ENCODE measurements at places on chromosomes 3 and 15.

GRCh38 chr3:14537590-14538450 is 2.3 kb downstream of the GRIP2 start:
- DNase-seq: no peak

GRCh38 chr3:132421832-132422231 is 4.5 kb downstream of the DNAJC13 start:
- no peak for DNase-seq

GRCh38 chr15:72307026-72307425 is 12.9 kb downstream of the CELF6 start:
- no peak for DNase-seq

DNA sequence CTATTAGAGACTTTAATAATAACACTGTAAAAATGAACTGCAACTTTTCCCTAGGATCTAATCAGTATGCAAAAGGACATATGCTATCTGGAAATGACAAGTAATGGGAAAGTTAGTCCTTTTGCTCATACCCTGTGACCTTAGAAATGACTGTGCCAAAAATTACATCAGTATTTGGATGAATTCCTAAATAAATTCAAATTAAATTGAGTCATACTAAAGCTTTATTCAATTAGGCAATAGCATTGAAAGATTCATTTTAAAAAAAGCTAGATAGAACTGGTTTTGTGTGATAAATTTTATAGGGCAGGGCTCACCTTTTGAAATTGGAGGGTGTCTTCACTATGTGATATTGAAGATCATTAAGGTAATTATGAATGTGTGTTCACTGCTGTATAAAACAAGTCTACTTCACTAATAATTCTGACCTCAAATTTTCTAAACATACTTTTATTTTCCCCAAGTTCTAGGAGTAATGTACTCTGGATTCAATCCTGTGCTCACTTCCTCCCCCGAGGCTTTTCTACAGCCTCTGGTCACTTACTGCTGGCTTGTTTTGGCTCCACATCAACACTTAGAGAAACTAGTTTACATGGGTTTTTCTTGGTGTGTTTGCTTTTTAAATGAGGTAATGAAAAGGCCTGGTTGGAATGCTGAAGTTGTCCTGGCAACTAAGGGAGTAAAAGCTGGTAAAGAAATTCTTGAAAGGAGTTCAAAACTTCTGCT is 44.4 kb upstream of the SPTSSB start:
- no peak for DNase-seq

DNA sequence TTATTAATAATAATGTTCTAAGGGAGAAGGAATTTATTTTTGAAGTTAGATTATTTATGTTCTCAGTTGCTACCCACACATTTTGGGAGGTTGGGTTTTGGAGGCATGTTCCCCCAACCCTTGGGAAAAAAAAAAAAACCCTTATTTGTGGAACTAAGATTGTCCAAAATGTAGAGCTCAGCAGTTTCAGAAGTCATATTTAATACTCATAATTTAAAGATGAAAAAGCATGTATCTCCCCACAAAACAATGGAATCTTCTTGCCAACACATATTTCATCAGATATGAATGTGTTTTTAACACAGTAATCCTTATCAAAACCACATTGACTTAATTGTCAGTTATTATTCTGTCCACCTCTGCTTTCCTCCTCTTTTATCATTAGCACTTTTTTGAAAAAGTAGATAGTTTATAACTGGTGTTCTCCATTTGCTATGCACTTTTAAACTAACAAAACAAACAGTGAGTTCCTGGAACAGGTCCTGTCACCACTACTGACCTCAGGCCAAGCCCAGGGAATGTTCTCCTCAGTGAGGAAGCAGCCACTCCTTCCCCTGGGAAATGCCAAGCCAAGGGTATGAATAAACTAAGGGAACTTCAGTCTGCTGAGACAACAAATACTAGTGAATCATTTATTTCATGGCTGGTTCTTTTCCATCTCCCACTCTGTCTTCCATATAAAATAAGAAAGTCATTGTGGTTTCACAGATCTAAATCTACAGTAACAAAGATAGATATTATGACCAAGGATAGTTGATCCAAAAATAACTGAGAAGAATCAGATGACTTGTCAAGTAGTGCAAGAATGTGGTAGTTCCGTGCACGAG is 414.4 kb upstream of the ALCAM start:
- DNase-seq: no peak

- no peak for DNase-seq
These were observed 633.1 kb upstream of the TBL1XR1 start for GRCh38 chr3:177830411-177830849.

DNA sequence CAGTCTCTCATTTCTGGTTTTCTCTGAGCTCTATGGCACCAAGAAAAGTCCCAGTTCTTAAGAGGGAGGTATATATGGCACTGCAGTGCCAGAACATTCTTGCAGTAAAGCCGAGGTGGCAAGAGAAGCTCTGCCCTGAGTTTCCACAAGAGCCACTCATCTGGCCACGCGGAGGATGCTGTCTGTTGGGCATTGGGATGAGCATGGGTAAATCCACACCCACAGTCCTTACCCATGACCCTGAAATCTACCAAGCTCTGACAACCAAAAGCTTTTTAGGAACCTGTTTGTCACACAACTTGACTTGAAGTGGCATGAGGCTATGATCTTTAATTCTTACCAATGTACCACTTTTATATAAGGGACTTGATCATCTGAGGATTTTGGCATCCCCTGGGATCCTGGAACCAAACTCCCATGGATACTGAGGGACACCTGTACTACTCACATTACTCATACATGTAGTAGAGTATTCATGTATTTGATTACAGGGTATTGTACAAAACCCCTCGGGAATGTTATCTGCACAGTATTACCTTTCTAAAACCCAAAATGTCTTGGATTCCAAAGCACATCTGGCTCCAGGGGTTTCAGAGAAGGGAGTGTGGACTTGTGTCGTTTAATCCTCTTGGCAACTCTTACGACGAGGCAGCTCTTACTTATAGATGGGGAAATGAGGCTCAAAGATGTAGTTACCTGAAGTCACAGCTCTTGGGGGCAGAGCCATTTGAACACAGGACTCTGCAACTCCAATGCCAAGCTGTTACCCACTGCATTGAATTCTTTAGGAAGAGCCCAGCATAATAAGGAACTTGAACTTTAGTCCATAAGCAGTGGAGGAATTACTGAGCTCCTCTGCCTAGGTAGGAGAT is 8.8 kb downstream of the RPL32 start:
- no peak for DNase-seq

GRCh38 chr3:33717616-33717865 is 513 bp downstream of the CLASP2 start:
- DNase-seq: peak; percentile 24

Data from stimulated activated CD4-positive, alpha-beta T cell treated with anti-CD3 and anti-CD28 coated beads, Interleukin-1b, Interleukin-23, amount 100 ng/mL, for 4 hours (primary cell).